ENCODE measurements at places on chromosomes 5 and 9.
A peak's percentile ranks its signal among the peaks of the same experiment; 100 is the strongest.

- DNase-seq = no peak
Observed at GRCh38 chr5:9395706-9396105, 150.2 kb downstream of the SEMA5A start.

GRCh38 chr9:38183994-38184568 is 115.1 kb upstream of the SHB start:
- no peak for DNase-seq

GRCh38 chr5:173944511-173944910 is 44.5 kb upstream of the C5orf47 start:
- no peak for DNase-seq

DNA sequence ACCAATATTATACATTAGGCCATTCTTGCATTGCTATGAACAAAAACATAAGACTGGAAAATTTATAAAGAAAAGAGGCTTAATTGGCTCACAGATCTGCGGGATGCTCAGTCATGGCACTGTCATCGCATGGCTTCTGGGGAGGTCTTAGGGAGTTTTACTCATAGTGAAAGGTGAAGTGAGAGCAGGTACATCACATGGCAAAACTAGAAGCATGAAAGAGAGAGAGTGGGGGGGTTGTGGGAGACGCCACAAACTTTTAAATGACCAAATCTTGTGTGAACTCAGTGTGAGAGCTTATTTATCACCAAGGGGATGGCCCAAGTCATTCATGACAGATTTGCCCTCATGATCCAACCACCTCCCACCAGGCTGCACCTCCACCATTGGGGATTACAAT is 398.3 kb upstream of the EDIL3 start:
- DNase-seq = no peak

DNA sequence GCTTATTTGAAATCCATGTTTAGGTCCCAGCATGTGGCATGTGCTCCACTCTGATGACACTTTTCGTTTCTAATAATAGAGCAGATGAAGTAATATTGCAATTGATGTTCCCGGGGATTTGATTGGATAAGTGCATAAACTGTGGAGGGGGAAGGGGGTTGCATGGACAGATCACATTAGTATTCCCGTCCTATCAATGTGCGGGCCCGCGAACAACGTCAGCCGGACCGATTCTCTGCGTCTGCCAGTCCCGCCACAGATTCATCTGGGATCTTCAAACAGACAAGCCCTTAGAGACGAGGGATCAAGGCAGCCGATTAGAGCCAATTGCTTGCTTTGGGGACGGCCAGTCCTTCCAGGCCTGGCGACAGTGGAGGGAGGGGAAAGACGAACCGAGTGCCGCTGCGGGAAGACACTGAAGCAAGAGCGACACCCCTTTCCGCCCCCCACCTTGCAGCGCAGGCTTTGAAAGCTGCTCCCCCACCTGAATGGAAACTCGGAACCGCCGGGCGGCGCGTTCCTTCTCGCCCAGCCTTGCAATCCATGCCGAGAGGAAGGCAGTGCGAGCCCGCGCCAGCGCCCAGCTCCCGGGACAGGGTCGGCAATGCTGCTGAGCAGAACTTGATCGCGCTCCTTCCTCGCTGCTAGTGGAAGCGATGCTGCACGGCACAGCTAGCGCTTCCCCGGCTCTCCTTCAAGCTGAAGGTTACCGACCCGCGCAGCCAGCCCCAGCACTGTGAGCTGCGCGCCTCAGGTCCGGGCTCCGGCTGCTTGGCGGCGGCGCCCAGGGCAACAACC is at the start of gene RGS7BP:
Gene RGS7BP (plus strand): TSS at position 247 of the 798 bp plus-strand sequence. CDS start 610 bp downstream, outside the sequence.
- peak; percentile 67 for DNase-seq

- DNase-seq = no peak
Observed at GRCh38 chr9:108911820-108912219, 22.1 kb downstream of the ELP1 start.

DNA sequence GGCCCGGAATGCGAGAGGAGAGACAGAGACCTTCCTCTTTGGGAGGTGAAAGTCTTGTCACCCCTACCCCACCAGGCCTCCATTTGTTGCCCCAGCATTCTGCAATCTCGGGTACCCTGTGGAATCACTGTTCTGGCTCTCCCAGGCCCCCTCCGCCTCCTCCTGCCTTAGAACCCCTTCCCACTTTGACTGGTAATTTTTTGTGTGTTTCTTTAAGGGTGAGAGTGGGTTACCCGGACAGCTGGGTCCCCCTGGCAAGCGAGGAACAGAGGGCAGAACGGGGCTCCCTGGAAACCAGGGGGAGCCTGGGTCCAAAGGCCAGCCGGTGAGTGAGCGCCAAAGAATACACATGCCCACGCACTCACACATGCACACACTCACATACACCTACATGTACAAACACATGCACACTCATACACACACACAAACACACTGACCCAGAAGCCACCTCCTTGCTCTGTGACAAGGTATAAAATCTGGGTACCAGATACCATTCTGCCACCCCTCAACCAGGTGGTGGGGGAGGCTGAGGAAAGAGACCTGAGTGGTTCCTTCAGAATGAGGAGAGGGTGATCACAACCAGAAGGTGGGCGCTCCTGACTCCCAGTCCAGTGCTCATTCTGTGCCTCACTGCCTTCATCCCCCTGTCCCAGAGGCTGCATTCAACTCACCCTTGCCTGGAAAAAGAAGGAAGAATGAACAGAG is 30.9 kb upstream of the ORM1 start:
- DNase-seq = no peak

DNA sequence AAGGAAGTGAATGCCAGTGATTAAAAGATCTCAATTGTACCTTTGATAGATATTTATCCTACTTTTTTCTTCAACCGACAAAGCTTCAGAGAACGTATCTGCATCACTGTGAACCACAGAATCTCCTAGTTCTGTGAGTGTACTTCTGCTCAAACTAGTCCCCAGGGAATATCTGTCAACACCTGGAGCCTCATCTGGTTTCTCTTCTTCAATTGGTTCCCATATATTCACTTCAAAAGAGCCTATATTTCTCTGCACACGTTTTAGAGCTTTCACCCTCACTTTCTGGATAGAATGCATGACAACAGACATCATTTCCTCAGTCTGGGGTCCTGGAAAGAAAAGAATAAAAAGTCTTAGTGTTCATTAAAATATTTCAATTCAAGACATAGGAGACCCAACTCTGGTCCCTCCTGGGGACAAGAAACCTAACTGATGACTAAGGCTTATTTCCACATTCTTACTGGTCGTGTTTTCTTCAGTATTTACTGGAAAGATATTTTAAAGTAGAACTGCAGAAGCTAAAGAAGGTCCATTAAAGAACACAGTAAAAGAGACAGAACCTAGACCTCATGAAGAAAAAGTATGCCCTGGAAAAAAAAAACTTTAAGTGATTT is 64.3 kb downstream of the CPLANE1 start:
- DNase-seq = no peak
